DMS79 (cell line): ENCODE measurements at places on chromosomes 4 and X.

- DNase-seq: no peak
Measured at GRCh38 chrX:16664626-16665025, 14.7 kb downstream of the S100G start.

GRCh38 chr4:54065282-54066087 is 1.1 kb upstream of the CHIC2 start:
- no peak for DNase-seq

- no peak for DNase-seq
Measured at GRCh38 chrX:41559235-41560052, 112.3 kb downstream of the NYX start.

DNA sequence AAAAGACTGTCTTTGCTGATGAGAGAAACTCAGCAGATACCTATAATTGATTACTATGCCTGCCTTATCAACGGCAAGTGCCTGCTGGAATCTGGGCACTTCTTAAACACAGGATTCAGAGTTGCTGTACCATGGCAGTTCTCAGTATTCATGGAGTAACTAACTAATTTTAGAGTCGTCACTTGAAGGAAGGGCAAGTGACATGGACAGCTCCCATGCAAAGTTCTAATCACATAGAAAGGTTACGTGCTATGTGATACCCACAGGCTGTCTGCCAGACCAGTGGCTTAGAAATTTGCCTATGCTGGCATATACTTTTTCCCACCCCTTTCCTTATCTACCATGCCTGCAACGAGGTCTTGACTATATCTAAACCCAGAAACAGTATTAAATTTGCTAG is 931.1 kb upstream of the TENM3 start:
- no peak for DNase-seq

GRCh38 chrX:40971736-40972135 is 113.5 kb upstream of the USP9X start:
- no peak for DNase-seq

DNA sequence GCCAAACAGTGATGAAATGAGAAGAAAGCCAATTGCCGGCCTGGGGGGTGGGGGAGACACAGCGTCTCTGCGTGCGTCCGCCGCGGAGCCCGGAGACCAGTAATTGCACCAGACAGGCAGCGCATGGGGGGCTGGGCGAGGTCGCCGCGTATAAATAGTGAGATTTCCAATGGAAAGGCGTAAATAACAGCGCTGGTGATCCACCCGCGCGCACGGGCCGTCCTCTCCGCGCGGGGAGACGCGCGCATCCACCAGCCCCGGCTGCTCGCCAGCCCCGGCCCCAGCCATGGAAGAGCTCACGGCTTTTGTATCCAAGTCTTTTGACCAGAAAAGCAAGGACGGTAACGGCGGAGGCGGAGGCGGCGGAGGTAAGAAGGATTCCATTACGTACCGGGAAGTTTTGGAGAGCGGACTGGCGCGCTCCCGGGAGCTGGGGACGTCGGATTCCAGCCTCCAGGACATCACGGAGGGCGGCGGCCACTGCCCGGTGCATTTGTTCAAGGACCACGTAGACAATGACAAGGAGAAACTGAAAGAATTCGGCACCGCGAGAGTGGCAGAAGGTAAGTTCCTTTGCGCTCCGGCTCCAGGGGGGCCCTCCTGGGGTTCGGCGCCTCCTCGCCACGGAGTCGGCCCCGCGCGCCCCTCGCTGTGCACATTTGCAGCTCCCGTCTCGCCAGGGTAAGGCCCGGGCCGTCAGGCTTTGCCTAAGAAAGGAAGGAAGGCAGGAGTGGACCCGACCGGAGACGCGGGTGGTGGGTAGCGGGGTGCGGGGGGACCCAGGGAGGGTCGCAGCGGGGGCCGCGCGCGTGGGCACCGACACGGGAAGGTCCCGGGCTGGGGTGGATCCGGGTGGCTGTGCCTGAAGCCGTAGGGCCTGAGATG is at the start of gene SHOX:
SHOX (plus strand) TSS at position 180 of the 885 bp plus-strand sequence; CDS start at position 287, 107 bp downstream.
- DNase-seq: no peak

DNA sequence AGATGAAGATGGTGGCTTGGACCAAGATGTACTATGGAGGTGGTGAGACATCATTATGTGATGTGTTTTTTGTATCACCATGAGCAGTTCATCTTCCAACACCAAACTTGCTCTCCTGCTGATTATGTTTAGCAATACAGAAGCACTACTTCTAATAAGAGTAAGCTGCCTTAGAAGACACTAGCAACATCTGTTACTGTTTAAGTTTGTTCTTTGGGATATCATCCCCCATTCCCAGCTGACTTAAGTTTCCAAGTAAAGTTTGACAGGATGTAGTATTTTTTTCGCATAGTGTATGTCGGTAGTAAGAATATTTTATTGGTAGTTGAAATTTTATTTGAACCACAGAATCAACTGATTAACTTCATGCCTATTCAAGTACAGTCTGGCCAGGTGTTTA is 123.5 kb upstream of the BMPR1B start:
- DNase-seq: no peak

DNA sequence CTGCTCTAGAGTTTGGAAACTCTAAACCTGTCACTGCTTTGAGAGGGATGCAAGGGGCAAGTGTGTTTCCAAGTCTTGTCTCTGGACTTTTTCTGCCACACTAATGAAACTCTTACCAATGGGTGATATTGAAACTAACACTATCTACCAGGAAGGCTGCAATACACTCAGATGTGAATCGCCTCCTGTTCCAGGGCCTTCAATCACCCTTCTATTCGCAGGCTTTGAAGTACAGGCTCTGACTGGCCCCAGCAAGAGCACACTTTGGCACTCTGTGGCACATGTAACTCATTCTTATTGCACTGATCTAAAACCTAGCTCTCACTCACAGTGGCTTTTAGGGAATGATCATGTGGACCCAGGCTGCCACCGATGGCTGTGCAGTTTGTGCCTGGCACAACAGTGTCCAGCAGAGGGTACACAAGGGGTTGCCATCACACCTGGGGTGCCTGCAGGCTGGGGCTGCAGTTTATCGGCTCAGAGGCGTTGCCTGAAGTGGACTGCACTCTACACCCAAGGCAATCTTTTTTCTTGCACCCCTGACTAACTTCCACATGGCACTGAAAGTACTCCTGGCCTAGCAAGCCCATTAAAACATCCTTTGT is 210.8 kb downstream of the MGST2 start:
- DNase-seq: no peak

GRCh38 chr4:88674979-88675378 is 22.6 kb downstream of the NAP1L5 start:
- DNase-seq: no peak

- no peak for DNase-seq
Measured at GRCh38 chrX:151419782-151420181, 22.8 kb downstream of the VMA21 start.
